ENCODE measurements at places on chromosomes 6 and 20.

- DNase-seq = no peak
Measured at GRCh38 chr20:46006964-46007363, 1.7 kb upstream of the MMP9 start.

- no peak for DNase-seq
Measured at GRCh38 chr20:4936851-4937406, 64.4 kb downstream of the SLC23A2 start.

DNA sequence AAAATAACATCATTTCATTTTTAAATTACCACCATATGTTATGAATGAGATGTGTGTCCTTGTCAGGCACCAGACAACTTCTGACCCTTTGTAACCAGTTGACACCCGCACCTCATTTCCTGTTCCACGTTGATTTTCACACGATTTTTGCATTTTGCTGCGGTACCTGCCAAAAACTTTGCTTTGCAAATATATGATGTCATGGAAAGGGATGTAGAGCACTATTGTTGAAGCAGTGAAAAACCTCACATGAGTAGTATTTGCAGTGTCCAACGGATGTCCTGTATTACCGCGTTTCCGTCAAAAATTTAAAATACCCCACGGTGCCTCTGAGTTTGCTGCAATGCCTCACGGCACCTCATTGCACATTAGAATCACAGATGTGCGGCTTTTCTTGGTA is 115.6 kb downstream of the MTHFD1L start:
- no peak for DNase-seq

- no peak for DNase-seq
Measured at GRCh38 chr6:133428295-133428694, 187.1 kb downstream of the EYA4 start.

DNA sequence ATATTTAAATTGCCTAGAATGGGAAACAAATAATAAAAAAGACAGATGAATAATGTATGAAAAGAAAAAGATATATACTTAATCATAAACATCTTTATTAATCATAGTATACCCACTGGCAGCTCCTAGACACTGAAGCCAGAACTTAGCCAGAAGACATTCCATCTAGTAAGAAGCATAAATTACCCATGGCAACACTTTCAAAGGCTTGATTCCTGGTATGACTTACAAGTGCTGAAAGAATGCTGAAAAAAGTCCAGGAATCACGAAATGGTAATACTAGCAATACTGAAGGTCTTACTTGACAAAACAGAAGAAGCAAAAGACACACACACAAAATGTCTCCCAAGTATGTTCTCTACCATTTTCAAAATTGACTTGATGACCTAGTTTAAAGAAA is 38.0 kb downstream of the RWDD2A start:
- DNase-seq = no peak

DNA sequence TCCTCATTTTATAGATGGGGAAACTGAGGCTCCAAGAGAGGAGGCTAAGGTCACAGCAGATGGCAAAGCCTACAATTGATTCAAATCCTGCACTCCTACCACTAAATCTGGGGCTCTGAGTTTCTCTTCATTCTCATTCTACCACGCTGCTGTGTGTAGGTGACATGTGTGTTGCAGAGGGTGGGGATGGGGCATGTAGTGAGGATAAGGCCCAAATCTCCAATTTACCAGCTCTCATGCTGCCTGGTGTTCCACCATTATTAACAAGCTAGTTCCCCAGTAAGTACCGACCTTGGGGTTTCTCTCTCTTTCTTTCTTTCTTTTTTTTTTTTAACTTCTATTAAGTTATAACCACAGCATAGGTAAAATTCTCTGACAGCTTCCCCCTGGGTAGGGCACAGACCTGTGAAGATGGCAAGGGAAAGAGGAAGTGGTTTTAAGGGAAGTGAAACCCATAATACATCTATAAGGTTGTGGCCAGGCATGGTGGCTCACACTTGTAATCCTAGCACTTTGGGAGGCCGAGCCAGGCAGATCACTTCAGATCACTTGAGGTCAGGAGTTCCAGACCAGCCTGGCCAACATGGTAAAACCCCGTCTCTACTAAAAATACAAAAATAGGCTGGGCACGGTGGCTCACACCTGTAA is 13.0 kb upstream of the MATN4 start:
- peak; percentile 7 for DNase-seq
